Fibroblast of villous mesenchyme (primary cell): ENCODE measurements at places on chromosomes 6 and 20. TPM values are rescaled to one million over a fixed set of nuclear protein-coding genes. Genes with fewer than 3 reads are reported as not detected.

DNA sequence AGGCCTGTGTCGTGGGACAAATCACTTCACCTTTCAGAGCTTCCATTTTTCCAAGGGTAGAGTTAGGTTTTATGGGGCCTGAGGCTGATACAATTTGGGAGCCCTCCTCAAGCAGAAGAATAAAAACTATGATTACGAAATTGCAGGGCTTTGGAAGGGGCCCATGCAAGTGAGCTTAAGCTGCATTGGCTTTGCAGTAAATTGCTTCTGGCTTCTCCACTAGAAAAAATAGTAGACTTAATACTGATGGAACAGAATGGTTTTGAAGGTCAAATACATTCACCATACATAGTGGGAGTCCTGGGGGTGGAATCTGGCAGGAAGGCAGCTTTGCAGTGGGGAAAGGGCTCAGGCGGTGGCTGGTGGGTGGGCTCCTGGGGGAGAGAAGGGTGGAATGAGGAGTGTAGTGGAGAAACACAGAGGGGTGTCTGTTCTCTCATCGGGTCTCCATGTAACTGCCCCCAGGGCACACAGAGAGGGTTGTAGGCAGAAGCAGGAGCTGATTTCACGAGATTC is 55.9 kb upstream of the RNF24 start:
- peak; percentile 41 for DNase-seq

- no peak for DNase-seq
These were observed 157.6 kb downstream of the FOXA2 start for GRCh38 chr20:22426772-22427171.

Gene SNAI1
- 1.3 TPM in 2 replicates for total RNA-seq

GRCh38 chr6:95517004-95517403 is 60.3 kb upstream of the MANEA start:
- DNase-seq, result no peak

Gene PPARD
- 8.2 and 8.7 TPM in 2 replicates for total RNA-seq

GRCh38 chr6:13194852-13195251 is 133.5 kb downstream of the TBC1D7 start:
- peak; percentile 65 for DNase-seq

DNA sequence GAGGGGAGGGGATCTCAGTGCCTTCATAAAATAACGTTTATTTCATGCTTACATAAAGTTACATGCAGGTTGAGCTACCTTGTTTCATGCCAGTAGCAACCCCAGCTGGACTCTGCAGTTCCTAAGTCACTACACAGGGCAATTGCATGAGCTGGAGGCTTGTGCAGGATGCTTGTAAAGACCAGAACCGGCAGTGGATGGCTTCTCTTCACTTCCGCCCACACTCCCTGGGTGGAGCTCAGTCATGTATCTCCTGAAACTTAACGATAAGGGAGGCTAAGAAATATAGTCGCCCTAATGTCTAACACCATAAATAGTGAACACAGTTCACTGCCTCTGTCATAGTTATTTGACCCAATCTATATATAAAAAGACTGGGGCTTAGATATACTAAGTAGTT is 99.4 kb upstream of the RAB32 start:
- no peak for DNase-seq

- DNase-seq, result peak; percentile 85
These were observed 154.3 kb downstream of the MRPL14 start for GRCh38 chr6:43972913-43973300.

- DNase-seq, result peak; percentile 36
These were observed 42.5 kb upstream of the PNISR start for GRCh38 chr6:99467509-99468106.

DNA sequence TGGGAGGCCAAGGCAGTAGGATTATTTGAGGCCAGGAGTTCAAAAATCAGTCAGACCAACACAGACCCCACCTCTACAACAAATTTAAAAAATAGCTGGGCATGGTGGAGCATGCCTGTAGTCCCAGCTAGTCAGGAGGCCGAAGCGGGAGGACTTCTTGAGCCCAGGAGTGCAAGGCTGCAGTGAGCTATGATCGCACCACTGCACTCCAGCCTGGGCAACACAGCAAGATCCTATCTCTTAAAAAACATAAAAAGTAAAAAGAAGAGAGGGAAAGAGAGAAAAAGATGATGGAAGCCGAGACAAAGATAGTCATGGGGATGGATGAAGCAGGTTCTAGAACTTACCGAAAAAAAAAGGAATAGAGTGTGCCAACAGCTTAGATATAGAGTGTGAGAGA is 25.8 kb upstream of the RPP40 start:
- DNase-seq, result no peak

- DNase-seq, result no peak
These were observed 20.7 kb downstream of the FAM50B start for GRCh38 chr6:3869632-3870527.

DNA sequence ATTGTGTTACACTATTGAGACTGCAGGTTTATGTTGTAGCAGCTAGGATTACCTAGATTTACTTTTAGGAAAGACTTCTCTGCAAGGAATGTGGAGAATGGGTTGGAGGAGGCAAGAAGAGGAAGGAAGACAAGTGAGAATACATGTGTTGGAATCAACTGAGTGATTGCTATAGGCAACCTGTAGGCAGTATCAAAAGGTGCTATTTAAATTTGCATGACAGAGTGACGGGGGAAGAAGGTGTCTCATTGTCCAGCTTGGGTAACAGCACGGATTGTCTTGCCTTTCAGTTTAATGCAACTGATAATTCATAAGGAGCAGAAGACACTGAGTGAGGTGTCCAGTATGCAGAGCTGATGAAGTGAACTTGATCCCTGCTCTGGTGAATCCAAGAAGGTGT is 19.4 kb downstream of the SERPINB9 start:
- DNase-seq, result no peak

- peak; percentile 99 for DNase-seq
These were observed 41.5 kb upstream of the ADGRF1 start for GRCh38 chr6:47083586-47084047.

Gene BNIP5
- total RNA-seq, result not detected in 2 replicates

Gene SOBP
- 1.3 and 1.9 TPM in 2 replicates for total RNA-seq
